ENCODE measurements at places on chromosomes 12 and 14. TPM values are rescaled to one million over a fixed set of nuclear protein-coding genes. Genes with fewer than 3 reads are reported as not detected.

Gene CLEC1B
- not detected for polyA plus RNA-seq

Gene ITGA7
- 40.6 TPM for polyA plus RNA-seq

Gene SPIC
- polyA plus RNA-seq = 0.18 TPM

Gene BDKRB2
- polyA plus RNA-seq = 4.5 TPM

Gene HHIPL1
- polyA plus RNA-seq = 0.20 TPM

Data from stomach (tissue), 19 donors.